ENCODE measurements at places on chromosomes 11 and 22. TPM values are rescaled to one million over a fixed set of nuclear protein-coding genes. Genes with fewer than 3 reads are reported as not detected.

EPS8L2 gene
- total RNA-seq, result 7.8 TPM

DNA sequence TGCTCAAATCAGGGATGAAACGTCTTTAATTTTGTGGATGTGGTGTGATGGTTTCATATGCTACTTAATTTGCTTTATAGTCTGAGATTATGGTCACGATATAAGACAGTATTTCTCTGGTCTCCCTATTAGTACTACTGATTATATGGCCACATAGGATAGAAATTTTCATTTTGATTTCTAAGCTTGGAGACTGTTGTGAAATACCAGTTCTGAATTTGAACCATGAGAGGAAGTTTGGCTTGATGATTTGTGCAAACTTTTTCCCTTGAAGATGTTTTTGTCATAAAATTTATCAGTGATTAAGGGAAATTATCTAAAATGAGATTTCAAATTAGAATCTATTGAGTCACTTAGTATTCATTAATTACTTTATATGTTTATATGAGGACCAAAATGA is 2.7 kb downstream of the RNF169 start:
- peaks cover 27% of the 10 kb centered on the region for H3K4me1 ChIP-seq
- H3K27ac ChIP-seq, result no peak overlapping the region
- no peak for DNase-seq
- no peak overlapping the region for H3K4me3 ChIP-seq
- H3K27me3 ChIP-seq, result no peaks in the 10 kb centered on the region
- no peaks in the 10 kb centered on the region for H3K36me3 ChIP-seq

- DNase-seq, result no peak
- H3K4me3 ChIP-seq, result peak within 1 kb of the TSS; percentile 96
- peaks cover 30% of the 10 kb centered on the region for H3K4me1 ChIP-seq
- no peaks in the 10 kb centered on the region for H3K27me3 ChIP-seq
- H3K36me3 ChIP-seq, result peaks cover 27% of the 10 kb centered on the region
Measured at GRCh38 chr11:62832336-62833234, at the start of gene TEX54. TSS of gene TEX54 (minus strand) at chr11:62832841.

DNA sequence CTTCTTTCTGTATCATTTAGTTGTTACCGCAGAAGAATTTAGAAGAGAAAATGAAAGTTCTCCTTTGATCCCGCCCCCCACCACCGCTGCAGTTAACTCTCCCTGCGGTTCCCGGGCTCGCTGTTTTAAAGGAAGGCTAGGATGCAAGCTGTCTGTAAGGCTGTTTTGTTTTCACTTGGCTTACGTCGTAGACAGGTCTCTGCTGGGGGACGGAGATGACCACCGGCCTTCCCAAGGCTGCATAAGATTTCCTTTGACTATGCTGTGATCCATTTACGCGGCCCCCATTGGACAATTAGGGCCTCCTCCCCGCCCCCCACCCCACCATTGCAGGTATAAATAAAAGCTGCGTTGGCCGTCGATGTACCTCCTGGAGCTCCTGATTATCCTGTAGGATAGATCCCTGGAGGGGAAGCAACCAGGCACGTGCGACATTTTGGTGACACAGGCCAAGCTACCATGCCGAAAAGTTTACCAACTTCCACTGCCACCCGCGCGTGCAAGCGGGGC is 1.4 kb upstream of the CPT1A start:
- DNase-seq, result peak; percentile 42
- peak overlapping the region; percentile 27 for H3K27ac ChIP-seq
- H3K4me3 ChIP-seq, result peak overlapping the region; percentile 76
- H3K4me1 ChIP-seq, result peaks cover 35% of the 10 kb centered on the region
- H3K36me3 ChIP-seq, result no peaks in the 10 kb centered on the region

GRCh38 chr11:47325271-47326041 is 27.0 kb downstream of the MYBPC3 start:
- no peak for DNase-seq
- H3K27ac ChIP-seq, result no peak overlapping the region
- no peaks in the 10 kb centered on the region for H3K4me1 ChIP-seq
- H3K36me3 ChIP-seq, result peaks cover 40% of the 10 kb centered on the region

GRCh38 chr22:20945578-20945934 is 21.5 kb upstream of the AIFM3 start:
- H3K36me3 ChIP-seq, result peaks cover 28% of the 10 kb centered on the region
- peaks cover 24% of the 10 kb centered on the region for H3K4me1 ChIP-seq
- DNase-seq, result no peak
- H3K27ac ChIP-seq, result no peak overlapping the region
- no peak overlapping the region for H3K4me3 ChIP-seq

Measured in CD8-positive, alpha-beta memory T cell (primary cell).